ENCODE measurements at places on chromosomes 12 and 14.
A peak's percentile ranks its signal among the peaks of the same experiment; 100 is the strongest.

DNA sequence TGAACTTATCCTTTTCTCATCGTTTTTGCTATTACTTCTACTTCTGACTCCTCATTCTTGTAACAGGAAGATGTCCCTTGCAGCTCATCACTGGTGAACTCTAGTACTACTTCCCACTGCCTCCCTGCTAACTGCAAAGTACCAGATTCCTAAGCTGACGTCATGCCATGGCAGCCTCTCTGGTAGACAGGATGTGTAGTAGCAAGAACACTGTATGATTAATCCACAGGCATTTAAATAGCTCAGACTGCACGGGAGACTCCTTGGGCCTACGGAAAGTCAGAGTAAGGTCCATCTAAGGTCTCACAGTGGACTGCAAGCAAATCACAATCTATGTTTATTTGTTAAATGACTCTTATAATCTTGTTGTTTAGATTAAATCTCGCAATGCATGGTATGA is 43.5 kb downstream of the DNAI7 start:
- DNase-seq, result peak; percentile 93

DNA sequence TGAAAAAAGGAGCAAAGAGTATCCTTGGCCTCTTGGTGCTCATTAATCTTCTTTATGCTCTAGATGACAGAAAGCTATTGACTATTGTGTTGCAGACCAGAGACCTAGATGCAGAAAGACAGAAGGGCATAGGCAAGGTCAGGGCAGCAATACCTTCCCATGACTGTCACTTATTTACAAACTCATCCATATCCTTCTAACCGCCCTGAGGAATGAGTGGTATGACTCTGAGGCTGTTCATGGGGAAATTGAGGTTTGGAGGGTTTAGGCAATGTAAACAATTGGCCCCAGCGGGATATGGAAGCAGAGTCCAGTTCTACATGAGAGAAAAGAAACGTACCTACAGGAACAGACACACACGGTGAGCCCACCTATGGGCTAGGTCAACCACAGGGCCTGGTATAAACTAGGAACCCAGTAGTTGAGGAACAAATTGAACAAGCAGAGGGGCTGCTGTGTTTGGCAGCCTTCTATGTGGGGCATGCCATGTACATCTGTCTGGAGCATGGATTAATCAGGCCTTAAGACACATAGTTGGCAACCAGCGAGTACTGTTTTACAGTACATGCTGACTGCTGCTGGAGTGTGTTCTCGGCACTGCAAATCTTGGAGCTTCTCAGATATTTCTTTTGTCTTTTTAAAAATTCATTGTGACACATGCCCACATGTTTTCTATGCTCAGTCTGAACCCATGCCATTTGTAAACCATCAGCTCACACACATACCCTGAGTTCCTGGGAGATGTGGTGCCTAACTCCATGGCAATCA is 159.7 kb upstream of the NTF3 start:
- no peak for DNase-seq

DNA sequence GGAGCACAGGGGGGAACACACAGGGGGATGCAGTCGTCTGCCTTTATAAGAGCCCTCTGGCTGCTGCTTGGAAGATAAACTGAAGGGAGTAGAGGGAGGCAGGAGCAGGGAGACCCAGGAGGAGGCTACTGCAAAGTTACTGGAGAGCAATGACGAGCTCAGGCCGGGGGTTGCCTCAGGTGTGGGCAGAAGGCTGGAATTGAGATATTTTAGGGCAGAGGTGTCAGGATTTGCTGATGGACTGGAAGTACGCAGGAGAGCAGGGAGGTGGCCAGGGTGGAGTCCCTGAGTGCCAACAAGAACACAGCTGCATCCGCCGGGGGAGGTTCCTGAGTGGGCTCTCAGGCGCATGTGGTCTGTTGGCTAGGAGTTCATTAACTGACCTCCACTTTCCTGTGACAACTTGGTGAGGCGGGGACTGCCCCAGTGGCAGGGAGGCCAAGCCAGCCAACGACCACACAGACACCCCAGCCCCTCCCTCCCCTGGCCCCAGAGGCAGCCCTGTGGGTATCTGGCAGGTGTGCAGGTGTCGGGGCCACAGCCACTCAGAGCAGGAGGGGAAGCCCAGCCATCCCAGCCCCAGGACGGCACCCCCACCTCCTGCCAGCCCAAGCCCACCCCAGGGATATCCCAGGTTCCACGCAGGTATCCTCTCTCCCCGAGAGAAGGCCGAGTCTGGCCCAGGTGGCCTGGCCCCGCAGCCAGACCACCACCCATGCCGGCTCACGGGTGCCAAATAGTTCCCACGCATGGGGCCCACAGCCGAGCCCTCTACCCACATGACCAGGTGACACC is 85.4 kb downstream of the NCOR2 start:
- no peak for DNase-seq

- no peak for DNase-seq
These were observed 136.7 kb downstream of the PDE3A start for GRCh38 chr12:20505056-20505455.

DNA sequence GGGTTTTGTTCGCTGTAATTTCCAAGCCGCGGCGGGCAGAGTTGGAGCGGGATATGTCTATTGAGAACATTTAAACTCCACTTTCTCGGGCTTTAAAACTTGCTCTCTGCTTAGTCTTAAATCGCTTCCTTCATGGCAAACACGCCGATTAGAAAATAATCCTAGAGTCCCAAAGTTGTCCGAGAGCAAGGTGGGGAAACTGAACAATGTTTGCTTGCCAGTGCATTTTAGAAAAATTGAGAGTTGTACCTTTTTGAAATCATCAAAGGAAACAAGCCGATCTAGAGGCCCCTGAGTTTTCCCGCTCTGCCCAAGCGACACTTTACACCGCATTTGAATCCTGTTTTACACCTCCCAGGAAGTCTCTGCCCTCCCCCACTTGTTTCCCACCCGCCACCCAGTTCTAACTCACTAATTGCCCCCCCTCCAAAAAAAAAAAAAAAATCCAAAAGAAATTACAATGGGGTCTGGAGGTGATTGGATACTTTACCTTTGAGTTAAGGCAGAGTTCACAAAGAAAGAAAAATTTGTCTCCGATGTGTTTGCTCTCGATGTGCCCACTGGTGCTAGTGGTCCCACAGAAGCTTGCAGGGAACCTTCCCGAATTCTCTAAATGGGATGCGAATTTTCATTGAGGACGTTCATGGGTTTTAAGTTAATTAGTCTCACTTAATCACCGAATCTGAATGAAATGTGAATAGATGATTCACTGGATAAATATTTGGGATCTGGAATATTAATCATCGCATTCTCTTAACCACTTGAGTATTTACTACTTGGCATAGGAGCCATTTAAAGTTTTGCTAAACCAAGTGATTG is 2.3 kb downstream of the HMGA2 start:
- DNase-seq, result peak; percentile 45

DNA sequence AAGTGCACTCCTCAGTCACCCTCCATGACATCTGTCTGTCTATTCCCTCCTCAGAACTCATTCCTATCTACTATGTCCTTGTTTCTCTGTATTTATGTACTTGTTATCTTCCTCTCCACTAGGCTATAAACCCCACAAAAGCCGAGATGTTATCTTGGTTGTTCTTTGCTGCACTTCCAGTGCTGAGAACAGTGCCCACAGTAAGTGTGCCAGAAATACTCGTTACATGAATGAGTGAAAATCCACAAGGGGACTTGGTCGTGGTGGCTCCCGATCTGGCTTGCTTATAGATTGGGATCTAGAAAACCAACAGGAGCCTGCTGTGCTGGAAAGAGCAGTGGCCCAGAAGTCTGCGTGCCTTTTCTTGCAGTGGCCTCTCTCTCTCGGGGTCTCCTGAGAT is 111.9 kb upstream of the PRMT8 start:
- no peak for DNase-seq

- DNase-seq, result peak; percentile 16
These were observed 199.5 kb upstream of the DCN start for GRCh38 chr12:91382081-91382543.

DNA sequence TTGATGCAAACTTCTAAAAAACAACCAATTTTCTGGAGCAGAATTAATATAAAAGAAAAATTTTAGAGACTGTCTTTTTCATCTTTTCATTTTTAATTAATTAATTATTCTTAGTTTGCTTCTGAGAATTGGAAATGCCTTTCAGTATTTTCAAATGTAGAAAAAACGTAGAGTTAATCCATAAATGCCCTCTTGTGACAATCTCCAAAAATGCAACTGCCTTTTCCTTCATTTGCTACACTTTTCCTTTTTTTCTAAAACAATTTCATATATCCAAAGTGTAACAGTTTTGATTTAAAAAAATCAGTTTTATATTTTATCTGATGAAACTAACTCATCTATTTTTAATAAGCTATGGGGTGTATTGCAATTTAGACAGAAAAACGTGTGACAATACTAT is 409.3 kb downstream of the PRKD1 start:
- DNase-seq, result no peak

Data from NCI-H226 (cell line).